ENCODE measurements at places on chromosomes 12 and 14.

- DNase-seq, result no peak
These were observed 581.7 kb downstream of the DIO2 start for GRCh38 chr14:79629411-79630287.

- no peak for DNase-seq
These were observed 26.9 kb downstream of the WDR89 start for GRCh38 chr14:63614679-63615363.

GRCh38 chr14:92744198-92744597 is 4.2 kb downstream of the LGMN start:
- no peak for DNase-seq

GRCh38 chr14:22650960-22651521 is 6.9 kb upstream of the OR6J1 start:
- no peak for DNase-seq

- no peak for DNase-seq
These were observed 24.0 kb downstream of the POLE start for GRCh38 chr12:132662901-132663755.
